Putamen (tissue), 1 donor: ENCODE measurements at places on chromosomes 4 and X.
A peak's percentile ranks its signal among the peaks of the same experiment; 100 is the strongest.

DNA sequence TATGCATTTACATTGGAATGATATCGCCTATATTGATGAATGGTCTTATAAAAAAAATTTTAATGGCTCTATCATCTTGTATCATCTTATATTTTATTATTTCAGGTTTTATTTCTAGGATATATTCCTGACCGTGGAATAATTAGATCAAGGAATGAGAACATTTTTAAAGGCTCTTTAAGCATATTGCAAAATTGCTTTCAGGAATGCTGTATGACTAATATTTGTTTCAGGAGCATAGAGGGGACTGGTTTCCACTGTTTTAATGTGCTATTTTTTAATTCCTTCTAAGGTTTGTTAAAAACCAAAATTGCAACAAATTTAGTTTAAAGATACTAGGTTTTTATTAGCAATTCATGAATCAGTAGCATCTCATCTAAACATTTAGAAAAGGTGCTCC, 120.2 kb downstream of the BMPR1B start:
- no peak for DNase-seq

DNA sequence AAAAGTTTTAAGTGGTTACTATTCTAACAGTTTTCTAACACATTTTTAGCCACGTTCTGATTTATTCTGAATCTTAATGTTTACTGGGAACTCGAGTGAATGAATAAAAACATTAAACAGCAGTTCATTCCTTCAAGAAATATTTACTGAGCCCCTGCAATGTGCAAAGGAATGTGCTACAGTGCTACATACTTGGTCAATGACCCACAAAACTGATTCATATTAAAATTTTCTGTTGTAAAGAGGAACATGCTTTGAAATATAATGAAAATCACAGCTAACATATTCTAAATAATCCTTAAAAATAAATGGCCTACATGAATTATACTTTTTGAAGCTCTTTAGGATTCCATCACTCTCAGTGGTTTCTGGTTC, 78.7 kb downstream of the ARAP2 start:
- no peak for DNase-seq

DNA sequence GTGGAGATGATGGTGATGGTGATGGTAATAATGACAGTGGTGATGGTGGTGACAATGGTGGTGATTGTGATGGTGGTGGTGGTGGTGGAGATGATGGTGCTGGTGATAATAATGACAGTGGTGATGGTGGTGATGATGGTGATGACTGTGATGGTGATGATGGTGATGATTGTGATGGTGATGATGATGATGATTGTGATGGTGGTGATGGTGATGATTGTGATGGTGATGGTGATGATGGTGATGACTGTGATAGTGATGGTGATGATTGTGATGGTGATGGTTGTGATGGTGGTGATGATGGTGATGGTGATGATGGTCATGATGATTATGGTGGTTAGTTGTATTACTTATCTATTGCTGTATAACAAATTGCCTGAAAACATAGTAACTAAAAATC, 108.9 kb upstream of the NKX1-1 start:
- DNase-seq = no peak

DNA sequence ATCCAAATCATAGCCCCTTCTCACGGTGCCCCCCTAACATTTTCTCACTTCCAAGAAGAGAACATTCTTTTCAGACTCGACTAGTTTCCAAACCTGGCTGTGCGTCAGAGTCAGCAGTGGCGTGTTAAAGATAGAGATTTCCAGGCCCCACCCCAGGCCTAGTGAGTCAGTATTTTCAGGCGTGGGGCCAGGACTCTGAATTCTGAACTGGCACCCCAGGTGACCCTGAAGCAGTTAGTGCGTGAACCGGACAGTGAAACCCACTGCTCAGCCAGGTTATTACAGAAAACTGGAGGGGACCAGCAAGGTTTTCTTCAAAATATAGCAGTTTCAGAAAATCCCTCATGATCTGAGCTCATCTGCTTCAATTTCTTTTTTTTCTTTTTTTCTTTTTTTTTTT, 35.0 kb upstream of the BCOR start:
- no peak for DNase-seq

DNA sequence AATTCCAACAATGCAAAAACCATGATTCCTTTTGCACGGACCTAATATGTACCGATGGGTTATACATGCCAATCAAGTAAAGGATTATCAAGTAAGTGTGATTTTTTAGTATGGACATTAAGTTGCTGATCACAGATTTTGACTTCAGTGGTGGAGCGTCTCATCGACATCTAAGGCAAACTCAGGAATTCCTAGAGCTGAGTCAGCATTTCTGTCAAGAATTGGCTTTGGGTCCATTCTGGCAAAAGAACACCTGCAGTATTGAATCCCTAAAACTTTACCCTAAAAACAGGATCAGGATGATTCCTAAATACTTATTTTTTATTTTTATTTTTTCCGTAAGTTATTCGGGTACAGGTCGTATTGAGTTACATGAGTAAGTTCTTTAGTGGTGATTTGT, 83.6 kb downstream of the HPGD start:
- no peak for DNase-seq

DNA sequence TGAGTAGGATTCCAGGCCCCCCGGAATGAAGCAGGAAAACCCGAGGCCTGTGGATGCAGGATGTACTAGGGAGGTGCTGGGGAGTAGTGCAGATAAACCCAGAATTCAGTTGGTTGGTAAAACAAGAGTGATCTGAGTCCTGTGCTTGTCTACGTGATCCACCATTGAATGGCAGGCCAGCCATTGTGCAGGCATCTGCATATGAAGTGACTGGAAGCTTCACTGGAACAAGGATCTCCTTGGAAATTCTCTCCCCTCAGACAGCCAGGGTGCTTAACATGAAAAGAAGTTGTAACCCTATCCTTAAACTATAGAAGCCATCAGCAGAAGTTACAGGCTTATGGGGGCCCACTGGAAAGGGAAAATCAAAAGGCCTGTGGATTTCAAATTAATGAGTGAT, 656 bp upstream of the GSPT2 start:
- DNase-seq = no peak

- DNase-seq = no peak
Observed at GRCh38 chrX:150352114-150352513, 11.0 kb upstream of the MAMLD1 start.

DNA sequence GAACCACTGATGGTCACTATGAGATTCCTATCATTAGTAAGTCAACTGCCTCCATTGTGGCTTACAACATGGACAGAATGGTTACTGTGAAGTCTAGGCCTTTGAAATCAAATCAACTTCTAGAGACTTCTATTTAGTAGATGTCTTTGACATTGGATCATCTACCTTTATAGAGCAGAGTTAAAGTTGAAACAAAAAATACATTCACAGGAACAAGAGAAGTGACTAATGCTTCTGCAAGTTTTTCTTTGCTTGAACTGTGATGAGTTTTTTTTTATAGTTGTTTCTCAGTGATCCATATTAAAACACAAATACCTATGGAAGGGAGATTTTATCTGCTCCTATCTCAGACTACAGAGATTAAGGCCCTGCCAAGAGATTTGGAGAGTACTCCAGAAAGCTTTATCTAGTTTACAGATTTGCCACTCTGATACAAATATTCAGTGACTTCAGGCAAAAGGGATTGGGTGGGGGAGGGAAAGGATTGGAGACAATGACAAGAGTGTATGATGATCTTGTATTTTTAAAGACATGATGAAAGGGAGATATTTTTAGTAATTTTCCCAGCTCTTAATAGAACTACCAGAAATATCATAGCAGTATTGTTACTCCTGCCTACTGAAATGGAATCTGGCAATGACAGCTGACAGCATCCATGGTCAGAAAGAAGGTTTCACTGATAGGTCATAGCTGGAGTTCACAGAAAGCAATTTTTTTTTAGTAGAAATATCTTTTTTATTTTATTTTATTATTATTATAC, 16.0 kb upstream of the EPGN start:
- no peak for DNase-seq

GRCh38 chr4:123996718-123997510, 600.3 kb downstream of the SPRY1 start:
- DNase-seq = no peak

- no peak for DNase-seq
Observed at GRCh38 chr4:109916027-109916409, 3.3 kb downstream of the EGF start.

DNA sequence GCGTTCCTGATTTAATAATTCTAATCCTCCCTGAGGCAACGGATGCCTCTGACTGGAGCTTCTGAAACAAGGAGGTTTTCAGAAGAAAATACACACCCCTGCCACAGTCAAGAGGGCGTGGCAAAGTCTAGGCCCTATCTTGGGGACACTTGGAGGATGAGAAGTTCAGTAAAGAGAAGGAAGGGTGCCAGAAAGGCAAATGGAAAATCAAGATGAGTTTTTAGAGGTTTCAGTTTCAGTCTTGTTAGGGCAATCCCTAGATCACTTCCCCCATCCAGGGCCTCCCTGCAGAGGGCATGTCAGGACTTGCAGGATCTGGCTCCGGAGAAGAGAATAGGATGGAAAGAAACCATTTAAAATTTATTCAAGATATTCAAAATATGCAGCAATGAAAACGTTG, 28.5 kb upstream of the FGF2 start:
- peak; percentile 25 for DNase-seq

DNA sequence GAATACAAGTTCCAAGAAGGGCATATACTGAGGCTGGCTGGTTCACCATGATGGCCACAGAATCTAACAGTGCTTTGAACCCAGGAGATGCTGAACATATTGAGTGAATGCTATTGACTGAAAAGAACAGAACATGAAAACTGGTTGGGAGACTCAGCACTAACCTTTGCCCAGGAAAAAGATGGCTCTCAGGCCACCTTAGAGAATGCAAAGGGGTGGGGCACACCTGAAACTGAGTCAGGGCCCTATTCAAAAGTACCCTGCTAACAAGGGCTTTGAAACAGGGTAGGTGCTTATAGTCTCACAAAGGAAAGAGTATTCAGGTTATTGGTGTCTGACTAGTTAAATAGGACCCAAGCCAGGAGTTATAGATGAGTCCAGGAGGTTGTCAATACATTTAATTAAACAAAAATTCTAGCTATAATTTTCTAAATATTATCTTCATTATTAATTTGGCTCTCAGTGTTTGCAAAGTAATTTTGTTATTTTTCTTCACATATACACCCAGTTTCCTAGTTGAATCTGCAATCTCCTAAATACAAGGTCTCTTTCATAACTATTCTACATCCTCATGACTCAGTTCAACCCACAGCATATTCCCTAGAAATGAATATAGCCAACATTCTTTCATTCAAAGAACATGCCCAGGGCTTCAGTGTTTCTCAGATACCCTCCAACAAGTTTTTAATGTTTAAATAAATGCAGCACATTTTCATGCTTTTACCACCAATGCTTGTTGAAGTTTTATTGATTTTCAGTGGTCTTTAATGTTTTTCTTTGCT, 144.2 kb upstream of the RAPGEF2 start:
- DNase-seq = no peak

GRCh38 chr4:10625131-10625530, 59.4 kb downstream of the CLNK start:
- no peak for DNase-seq

GRCh38 chr4:13778367-13778766, 150.8 kb upstream of the BOD1L1 start:
- no peak for DNase-seq

DNA sequence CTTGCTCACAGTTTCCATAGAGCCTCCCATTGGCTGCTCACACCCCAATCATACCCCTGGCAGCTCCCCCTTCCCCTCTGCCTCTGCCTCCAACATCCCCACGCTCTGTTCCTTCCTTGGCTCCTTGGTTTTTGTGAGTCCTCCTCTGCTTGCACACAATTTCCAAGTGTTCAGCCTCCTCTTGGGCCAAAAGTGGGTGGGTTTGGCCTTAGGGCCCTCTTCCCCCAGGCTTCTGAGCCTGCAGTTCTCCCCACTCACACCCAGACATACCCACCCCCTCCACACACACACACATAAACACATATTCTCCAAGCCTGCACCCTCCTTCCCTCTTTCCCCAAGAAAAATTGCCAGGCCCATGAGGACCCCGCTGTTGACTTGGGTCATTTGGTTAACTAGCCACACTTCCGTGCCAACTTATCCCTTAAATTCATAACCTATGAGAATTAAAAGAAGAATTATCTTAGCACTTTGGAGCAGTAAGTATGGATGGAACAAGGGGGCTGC, 4.5 kb downstream of the APLN start:
- DNase-seq = no peak

GRCh38 chr4:48033825-48034413, 17.3 kb downstream of the NIPAL1 start:
- no peak for DNase-seq

- DNase-seq = no peak
Observed at GRCh38 chr4:45345558-45345957, 619.2 kb upstream of the GNPDA2 start.

DNA sequence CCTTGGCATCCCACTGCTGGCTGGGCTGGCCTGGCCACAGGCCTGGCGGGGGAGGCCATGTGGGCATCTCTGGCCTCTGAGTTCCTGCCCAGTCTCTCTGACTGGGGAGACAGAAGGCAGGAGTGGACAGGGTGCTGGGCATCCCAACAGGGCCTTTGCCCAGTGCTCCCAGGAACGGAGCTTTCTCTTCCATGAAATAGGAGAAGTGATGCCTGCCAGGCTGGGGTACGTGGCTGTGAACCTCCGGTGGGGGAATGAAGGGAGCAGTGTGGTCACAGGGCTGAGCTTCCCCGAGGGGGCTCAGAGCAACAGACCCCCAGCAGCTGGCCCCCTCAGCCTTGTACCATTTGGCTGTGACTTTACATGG, 40.4 kb upstream of the HMX1 start:
- DNase-seq = no peak

GRCh38 chr4:1604706-1605205, 79.4 kb downstream of the FAM53A start:
- no peak for DNase-seq

DNA sequence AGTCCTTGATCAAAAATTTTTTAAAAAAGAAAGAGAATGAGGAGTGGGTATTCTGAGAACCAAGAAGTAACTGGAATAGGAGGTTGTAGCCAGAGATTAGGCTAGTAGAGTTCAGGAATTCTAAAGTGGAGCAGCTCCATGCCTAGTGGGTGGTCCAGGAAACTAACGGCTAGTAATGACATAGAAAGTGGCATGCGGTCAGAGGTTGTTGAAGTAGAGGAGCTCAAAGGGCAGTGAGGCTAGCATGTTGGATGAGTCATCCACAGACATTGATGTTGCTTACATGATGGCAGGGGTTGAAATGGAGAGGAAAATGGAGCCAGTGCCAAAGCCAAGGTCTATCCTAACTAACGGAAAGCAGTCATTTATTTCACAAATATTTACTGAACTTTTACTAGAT, 42.1 kb downstream of the TEX13B start:
- no peak for DNase-seq

- DNase-seq = no peak
Observed at GRCh38 chr4:96175871-96176270, 336.0 kb downstream of the PDHA2 start.
